ENCODE measurements at places on chromosomes 3 and 15.

DNA sequence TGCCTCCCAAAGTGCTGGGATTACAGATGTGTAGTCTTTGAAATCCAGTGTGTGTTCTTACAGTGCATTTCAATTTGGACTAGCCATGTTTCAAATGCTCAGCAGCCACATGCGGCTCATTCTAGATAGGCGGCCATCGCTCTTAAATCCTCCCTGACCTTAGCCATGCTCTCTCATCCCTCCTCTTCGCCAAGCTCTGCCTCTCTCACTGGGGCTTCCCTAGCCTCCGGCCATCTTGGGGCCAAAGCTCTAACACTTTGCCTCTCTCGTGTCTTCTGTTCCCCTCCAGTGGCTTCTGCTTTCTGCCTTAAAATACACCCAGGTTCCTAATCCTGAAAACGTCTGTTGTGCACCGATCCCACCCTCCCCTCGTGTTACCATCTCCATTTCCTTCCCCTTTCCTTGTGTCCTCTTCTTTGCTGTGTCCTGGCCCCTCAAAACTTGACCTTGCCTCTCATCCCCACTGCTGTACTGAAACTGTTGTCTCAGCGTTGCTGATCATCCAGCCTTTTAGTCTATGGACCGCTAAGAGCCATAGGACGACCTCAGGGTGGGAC is 1.4 kb upstream of the GHRL start:
- DNase-seq = no peak

GRCh38 chr3:60384341-60384740 is 866.9 kb downstream of the FHIT start:
- no peak for DNase-seq

- DNase-seq = no peak
Observed at GRCh38 chr3:48267782-48268181, 26.9 kb downstream of the ZNF589 start.

DNA sequence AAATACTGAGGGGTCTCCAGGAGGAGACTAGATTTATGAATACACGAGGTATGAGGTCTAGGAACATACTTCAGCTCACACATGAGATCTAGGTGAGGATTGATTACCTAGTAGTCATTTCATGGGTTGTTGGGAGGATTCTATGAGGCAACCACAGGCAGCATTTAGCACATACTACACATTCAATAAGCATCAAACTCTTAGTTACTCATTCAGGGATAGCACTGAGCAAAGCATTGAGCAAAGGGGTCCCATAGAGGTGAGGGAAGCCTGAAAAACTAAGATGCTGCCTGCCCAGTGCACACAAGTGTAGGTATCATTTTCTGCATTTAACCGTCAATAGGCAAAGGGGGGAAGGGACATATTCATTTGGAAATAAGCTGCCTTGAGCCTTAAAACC is 4.5 kb downstream of the CCR5 start:
- DNase-seq = no peak

DNA sequence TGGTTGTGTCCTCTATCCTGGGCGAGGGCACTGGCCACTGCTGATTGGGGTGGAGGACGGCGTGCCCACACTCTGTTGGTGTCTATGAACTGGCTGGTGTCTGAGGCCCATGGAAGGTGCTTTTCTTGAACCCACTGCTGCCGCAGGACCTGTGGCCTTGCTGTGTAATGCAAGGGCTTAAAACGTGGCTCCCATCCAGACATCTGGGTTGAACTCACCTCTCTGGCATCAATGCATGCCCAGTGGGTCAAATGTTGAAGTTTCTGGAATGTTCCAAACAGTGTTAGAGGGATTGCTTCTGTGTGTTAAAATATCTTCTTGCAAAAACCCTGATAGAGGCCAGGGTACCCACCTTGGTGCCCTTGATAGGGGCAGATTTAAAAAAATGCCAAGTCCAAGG is 42.6 kb downstream of the FAM3D start:
- DNase-seq = no peak

GRCh38 chr3:66438046-66438445 is 62.8 kb downstream of the LRIG1 start:
- no peak for DNase-seq

- no peak for DNase-seq
Observed at GRCh38 chr3:194587438-194587931, 45.7 kb downstream of the TMEM44 start.

DNA sequence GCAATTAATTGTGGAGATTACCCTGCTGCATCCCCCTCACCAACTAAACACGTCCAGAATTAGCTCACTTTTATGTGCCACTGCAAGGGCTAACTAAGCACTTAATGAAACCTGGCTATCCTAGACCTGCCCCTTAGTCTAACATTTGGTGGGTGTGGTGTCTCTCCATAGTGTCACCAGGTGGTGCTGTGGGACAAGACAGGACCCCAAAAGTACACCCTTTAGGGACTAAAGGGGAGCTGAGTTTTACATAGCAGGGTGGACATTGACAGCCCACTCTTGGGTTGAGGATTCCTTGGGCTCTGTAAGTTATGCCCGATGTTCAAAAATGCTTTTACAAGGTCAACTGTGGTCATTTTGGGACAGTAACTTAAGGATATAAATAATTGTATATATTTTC is 5.7 kb downstream of the DUT start:
- DNase-seq = no peak

GRCh38 chr3:127660621-127661251 is 12.0 kb upstream of the ABTB1 start:
- DNase-seq = no peak

- DNase-seq = no peak
Observed at GRCh38 chr15:35102186-35102585, 17.1 kb upstream of the NANOGP8 start.

- no peak for DNase-seq
Observed at GRCh38 chr15:45884755-45885445, 250.1 kb downstream of the SQOR start.

GRCh38 chr15:93065641-93066045 is 23.4 kb downstream of the RGMA start:
- DNase-seq = no peak

GRCh38 chr3:87269723-87270122 is 6.7 kb downstream of the POU1F1 start:
- DNase-seq = no peak

- DNase-seq = no peak
Observed at GRCh38 chr3:127174284-127174683, 18.6 kb upstream of the PRR23E start.

DNA sequence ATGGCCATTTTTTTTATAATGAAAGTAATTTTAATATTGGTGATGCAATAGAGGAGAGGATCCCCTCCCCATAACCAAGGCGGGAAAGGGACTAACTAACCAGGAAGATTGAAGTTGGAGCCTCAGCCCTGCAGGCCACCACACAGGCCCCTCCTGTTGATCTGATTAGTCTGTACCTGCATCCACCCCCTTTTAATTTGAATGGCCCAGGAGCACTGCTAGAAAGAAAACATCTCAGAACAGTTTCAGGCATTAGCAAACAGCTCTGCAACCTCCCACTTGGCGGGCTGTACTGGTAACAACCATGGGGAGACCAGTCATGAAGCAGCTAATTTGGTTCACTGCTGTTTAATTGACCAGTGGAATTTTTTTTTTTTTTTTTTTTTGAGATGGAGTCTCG is 10.3 kb downstream of the CAV3 start:
- no peak for DNase-seq

DNA sequence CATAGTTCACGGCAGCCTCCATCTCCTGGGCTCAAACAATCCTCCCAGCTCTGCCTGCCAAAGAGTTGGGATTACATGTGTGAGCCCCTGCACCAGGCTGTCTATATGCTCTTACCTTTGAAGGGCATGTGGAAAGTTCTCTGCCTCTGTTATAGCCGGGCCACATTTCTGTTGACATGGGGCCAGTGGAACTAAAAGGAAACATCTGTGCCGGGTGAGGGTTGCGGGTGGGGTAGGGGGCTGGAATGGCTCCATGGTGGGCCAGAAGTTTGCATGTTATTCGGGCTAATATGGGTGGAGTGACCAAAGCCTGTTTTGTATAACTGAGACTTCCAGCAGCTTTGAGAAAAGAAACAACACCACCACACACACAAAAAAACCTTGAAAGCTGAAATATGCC is 8.3 kb upstream of the CLEC3B start:
- DNase-seq = no peak

DNA sequence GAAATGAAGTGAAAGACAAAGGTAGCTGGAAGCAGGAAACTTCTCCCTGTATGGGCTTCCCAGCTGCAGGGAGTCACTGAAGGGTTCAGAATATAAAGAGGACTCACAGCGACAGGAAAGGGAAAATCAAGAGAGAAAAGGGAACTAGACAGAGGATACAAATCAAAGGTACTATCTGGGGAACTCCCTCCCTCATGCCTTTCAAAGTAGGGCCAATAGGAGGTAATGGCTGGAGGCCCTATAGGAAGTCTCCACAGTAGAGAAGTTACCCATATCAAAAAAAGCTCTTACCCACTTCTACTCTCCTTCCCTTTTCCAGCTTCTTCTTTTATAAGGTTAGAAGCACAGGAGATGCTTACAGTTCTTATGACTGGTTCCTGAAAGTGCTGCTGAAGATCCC is 43.5 kb downstream of the FMN1 start:
- DNase-seq = no peak

DNA sequence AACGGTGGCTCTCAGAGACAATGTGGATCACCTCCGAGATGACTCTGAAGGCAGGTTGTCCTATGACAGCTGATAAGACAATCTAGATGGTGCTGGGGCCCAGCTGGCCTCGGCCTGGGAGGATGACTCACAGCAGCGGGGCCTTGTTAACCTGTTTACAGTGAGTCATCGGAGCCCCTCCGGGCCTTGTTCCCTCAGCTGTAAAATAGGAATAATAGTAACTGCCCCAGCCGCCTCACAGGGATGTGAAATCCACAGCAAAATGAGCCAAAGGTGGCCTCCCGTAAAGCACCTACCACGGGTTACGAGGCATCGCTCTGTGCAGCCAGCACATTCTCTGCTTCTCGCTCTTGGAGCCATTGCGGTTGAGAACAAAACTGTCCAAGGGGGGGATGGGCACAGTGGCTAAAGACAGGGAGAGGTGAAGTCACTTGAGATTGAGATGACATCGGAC is 88.6 kb upstream of the RASGRF1 start:
- DNase-seq = no peak

GRCh38 chr3:172291650-172292049 is 156.6 kb downstream of the GHSR start:
- no peak for DNase-seq

DNA sequence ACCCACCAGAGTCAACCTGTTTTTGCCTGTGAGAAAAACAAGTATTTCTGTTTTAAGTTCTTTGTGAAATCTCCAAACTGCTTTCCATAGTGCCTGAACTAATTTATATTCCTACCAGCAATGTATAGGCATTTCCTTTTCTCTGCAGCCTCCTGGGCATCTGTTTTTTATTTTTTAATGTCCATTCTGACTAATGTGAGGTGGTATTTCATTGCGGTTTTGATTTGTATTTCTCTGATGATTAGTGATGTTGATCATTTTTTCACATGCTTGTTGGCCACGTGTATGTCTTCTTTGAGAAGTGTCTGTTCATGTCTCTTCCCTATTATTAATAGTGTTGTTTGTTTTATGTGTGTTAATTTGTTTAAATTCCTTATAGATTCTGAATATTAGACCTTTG is 820.5 kb downstream of the MCTP2 start:
- DNase-seq = no peak

DNA sequence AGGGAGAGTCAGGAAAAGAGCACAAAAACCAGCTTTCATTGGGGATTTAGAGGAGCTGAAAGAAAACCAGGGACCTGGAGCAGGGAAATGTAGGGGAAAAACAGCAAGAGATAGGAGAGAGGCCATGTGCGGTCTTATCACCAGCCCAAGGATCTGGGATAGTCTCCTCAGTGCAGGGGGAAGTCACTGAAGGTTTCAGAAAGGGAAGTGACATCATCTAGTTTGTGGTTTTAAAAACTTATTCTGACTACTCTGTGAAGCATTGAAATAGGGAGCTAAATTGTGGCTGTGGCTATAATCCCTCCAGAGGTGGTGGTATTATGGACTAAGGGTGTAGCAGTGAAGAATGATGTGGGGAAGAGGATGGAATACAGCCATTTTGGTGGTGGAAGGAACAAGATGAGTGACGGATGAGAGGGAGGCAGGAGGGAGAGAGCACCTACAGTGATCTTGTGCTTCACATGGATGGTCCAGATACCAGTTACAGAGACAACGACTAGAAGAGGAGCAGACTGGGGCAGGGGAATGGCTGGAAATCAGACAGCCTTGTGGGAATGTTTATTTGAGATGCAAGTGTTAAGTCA is 72.7 kb downstream of the HMG20A start:
- DNase-seq = no peak

GRCh38 chr3:7953449-7954014 is 548.1 kb upstream of the LMCD1 start:
- DNase-seq = no peak

GRCh38 chr3:39541917-39542329 is 74.4 kb downstream of the MOBP start:
- no peak for DNase-seq

DNA sequence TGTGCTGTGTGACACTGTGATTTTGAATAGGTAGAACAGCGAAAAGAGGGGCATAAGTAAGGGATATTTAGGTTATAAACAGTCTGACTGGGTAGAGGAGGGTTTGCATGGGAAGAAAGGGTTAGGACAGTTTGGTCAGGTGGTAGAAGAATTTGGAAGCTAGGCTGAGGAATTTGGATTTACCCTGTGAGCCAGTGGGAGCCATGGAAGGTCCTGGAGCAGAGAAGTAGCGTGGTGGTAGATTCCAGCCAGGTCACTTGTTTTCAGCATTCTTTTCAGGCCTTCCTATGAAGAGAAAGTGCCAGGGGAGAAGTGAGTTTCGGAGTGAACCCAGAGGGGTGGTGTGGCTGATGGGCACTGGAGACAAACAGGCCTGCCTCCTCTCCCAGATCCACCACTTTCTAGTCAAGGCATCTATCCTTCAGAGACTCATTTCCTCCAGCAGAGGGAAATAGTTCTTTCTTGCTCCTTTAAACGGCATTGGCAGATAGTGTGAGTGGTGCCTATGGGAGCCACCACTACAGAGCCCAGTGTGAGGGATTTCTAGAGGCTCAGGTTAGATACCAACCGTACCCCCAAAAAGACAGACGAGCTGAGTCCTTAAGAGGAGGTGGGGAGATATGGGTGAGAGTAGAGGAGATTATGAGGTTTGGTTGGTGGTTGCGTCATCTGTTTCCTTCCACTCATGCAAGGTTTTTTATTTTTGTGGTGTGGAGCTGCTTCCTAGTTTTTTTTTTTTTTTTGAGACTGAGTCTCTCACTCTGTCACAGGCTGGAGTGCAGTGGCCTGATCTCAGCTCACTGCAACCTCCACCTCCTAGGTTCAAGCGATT is 21.2 kb downstream of the PXK start:
- no peak for DNase-seq
